T-helper 17 cell (primary cell): ENCODE measurements at places on chromosomes 6 and 20. TPM values are rescaled to one million over a fixed set of nuclear protein-coding genes. Genes with fewer than 3 reads are reported as not detected.
A peak's percentile ranks its signal among the peaks of the same experiment; 100 is the strongest.

SOX12 gene
- 5.2 TPM for total RNA-seq

- H3K36me3 ChIP-seq, result no peaks in the 10 kb centered on the region
- no peaks in the 10 kb centered on the region for H3K4me1 ChIP-seq
- no peak for DNase-seq
- no peak overlapping the region for H3K27ac ChIP-seq
- H3K4me3 ChIP-seq, result no peak overlapping the region
Observed at GRCh38 chr6:67221226-67221625, 1413.9 kb upstream of the ADGRB3 start.

- H3K27me3 ChIP-seq, result no peaks in the 10 kb centered on the region
- H3K4me1 ChIP-seq, result peaks cover 31% of the 10 kb centered on the region
- peak; percentile 79 for DNase-seq
- peak within 1 kb of the TSS; percentile 94 for H3K27ac ChIP-seq
Observed at GRCh38 chr6:163414117-163414945, at the start of gene QKI. TSS of gene QKI (plus strand) at chr6:163414718. CDS start at chr6:163415194, 476 bp downstream.

DNA sequence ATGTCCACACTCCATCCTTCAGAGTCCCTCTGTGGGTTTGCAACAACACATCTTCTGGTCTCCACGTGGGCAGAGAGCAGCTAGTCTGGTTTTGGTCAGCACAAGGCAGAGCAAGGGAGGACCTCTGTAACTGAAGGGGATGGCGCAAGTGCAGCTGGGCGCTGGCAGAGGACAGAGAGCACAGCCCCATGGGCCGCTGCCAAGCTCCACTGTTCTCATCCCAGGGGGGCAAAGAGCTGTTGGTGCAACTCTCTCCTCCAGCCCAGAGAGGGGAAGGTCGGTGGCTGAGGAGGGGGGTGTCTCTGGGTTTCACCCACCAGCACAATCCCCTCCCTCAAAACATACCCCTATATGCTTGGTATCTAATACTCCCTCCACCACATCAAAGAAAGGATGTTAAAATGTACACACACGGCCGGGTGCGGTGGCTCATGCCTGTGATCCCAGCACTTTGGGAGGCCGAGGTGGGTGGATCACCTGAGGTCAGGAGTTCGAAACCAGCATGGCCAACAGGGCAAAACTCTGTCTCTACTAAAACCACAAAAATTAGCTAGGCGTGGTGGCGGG, 9.1 kb downstream of the ATP9A start:
- H3K36me3 ChIP-seq, result no peaks in the 10 kb centered on the region
- DNase-seq, result no peak
- H3K27me3 ChIP-seq, result peaks cover 38% of the 10 kb centered on the region
- H3K4me3 ChIP-seq, result no peak overlapping the region
- no peaks in the 10 kb centered on the region for H3K4me1 ChIP-seq
- no peak overlapping the region for H3K27ac ChIP-seq

- no peaks in the 10 kb centered on the region for H3K36me3 ChIP-seq
- no peak overlapping the region for H3K27ac ChIP-seq
- no peaks in the 10 kb centered on the region for H3K27me3 ChIP-seq
- H3K4me1 ChIP-seq, result peaks cover 26% of the 10 kb centered on the region
- no peak overlapping the region for H3K4me3 ChIP-seq
Observed at GRCh38 chr20:49687595-49688567, 25.8 kb downstream of the B4GALT5 start.

DNA sequence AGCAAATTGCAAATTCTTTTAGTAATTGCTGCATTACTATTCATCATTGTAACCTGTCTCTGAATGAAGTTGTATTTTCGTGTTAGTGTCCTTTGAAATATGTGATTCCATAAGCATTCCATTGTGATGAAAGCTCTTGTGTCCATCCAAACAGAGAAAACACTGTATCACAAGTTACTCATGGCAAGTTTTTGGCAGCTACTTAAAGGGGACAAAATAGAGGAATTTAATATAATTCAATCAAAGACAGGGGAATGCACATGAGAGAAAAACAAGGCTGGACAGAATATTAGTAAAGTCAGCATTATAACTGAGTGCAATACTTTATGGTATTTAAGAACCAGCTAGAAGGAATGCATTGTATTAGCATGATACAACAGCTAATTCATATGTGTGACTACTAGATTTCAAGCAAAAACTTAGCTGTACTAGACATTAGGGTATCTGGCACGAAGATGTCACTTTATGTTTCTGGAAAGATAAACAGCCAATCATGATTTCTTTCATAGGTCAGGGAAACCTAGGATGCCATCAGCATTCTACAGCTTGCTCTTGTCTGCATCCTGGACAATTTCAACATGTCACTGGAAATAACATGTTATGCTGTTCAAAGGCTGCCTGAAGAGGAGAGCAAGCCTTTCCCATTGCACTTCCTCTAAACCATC, 270.6 kb upstream of the MARCKS start:
- H3K4me3 ChIP-seq, result no peak overlapping the region
- H3K36me3 ChIP-seq, result no peaks in the 10 kb centered on the region
- peaks cover 6% of the 10 kb centered on the region for H3K27me3 ChIP-seq
- H3K27ac ChIP-seq, result no peak overlapping the region
- no peaks in the 10 kb centered on the region for H3K4me1 ChIP-seq
- no peak for DNase-seq

- DNase-seq, result no peak
- H3K27me3 ChIP-seq, result no peaks in the 10 kb centered on the region
- H3K4me3 ChIP-seq, result no peak overlapping the region
- H3K4me1 ChIP-seq, result peaks cover 8% of the 10 kb centered on the region
Observed at GRCh38 chr20:872855-873520, 39.5 kb downstream of the FAM110A start.

DNA sequence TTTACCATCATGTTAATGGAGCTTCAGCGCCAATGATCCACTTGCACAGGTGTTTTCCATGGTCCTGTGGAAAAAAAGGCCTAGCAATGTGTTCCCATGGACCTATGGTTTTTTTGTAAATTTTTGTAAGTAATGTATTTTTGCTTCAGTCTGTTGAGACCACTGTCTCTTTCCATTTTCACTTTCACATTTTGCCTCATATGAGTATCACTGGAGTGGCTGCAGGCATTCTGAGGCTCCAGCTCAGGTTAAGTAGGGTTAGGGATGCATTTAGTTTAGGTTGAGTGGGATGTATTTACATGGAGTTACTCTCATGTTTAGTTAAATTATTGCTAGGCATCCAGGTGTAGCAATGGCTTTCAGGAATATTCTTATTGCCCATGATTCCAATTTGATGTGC, 19.2 kb upstream of the LMBRD1 start:
- H3K27me3 ChIP-seq, result no peaks in the 10 kb centered on the region
- peaks cover 38% of the 10 kb centered on the region for H3K4me1 ChIP-seq
- H3K4me3 ChIP-seq, result peak overlapping the region; percentile 85
- peaks cover 4% of the 10 kb centered on the region for H3K36me3 ChIP-seq
- peak overlapping the region; percentile 94 for H3K27ac ChIP-seq

DNA sequence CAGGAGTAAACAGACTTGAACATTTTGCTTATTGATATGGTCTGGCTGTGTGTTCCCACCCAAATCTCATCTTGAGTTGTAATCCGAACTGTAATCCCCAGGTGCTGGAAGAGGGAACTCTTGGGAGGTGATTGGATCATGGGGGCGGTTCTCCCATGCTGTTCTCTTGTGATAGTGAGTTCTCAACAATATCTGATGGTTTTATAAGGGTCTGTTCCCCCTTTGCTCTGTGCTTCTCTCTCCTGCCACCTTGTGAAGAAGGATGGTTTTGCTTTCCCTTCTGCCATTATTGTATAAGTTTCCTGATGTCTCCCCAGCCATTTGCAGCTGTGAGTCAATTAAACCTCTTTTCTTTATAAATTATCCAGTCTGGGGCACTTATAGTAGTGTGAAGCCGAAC, 40.0 kb downstream of the MYLIP start:
- peaks cover 18% of the 10 kb centered on the region for H3K27me3 ChIP-seq
- H3K36me3 ChIP-seq, result no peaks in the 10 kb centered on the region
- H3K27ac ChIP-seq, result no peak overlapping the region
- peaks cover 16% of the 10 kb centered on the region for H3K4me1 ChIP-seq
- H3K4me3 ChIP-seq, result peak overlapping the region; percentile 43

GRCh38 chr6:13922750-13923149, 2.0 kb upstream of the RNF182 start:
- H3K27me3 ChIP-seq, result peaks cover 46% of the 10 kb centered on the region
- peaks cover 16% of the 10 kb centered on the region for H3K4me1 ChIP-seq
- no peak for DNase-seq
- H3K27ac ChIP-seq, result no peak overlapping the region

DNA sequence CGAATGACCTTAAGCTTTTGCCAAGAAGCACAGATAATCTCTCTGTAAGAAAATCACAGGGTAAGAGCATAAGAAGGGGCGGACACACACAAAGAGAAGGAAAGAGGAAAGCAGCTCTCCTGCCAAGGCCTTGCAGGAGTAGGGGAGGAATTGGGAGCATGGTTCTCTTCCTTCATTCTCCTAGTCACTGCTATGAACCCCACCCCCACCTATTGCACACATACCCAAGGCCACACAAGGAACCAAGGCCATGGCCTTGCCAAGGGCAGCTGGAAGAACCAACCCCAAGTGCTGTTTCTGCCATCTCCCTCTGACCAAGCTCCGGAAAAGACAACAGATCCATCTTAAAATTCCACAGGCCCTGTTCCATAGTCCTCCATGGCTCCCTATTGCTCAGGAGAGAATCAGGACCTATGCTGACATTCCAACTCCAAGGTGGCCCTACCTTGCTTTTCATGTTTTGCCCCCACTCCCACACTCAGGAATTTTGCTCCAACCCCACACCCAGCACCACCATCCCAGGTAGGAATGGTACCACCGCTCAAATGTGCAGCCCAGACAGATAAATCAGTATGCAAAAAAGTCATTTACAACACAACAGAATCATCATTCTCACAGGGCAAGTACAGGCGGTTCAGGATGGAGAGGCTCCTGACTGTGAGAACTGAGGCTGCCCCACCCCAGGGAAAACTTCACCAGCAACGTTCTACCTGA, 31.3 kb downstream of the TRAM2 start:
- no peak for DNase-seq
- peaks cover 8% of the 10 kb centered on the region for H3K36me3 ChIP-seq
- H3K4me3 ChIP-seq, result no peak overlapping the region
- H3K27ac ChIP-seq, result no peak overlapping the region

- no peaks in the 10 kb centered on the region for H3K27me3 ChIP-seq
- no peak overlapping the region for H3K27ac ChIP-seq
- no peaks in the 10 kb centered on the region for H3K4me1 ChIP-seq
Observed at GRCh38 chr20:13302647-13303450, 81.8 kb downstream of the ISM1 start.

DNA sequence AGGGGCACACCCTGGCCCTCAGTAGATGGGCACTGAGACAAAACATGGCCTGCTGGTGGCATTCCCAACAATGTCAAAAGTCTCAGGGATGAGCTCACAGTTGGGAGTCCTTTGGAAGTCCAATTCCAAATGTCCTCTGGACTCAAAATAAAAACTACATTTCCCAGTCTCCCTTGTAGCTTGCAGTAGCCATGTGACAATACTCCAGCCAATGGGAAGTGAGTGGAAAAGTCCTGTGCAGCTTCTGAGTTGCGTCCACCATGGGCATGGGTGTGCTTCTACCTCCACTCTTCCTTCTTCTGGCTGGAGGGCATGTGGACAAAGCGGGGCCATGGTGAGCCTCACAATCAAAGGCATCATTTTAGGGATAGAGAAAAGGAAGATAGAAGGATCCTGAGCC, 5.8 kb upstream of the ADAM33 start:
- no peak for DNase-seq
- no peaks in the 10 kb centered on the region for H3K4me1 ChIP-seq
- peaks cover 48% of the 10 kb centered on the region for H3K27me3 ChIP-seq
- no peak overlapping the region for H3K4me3 ChIP-seq
- no peak overlapping the region for H3K27ac ChIP-seq

C6orf47 gene
- 13.3 TPM for total RNA-seq

DNA sequence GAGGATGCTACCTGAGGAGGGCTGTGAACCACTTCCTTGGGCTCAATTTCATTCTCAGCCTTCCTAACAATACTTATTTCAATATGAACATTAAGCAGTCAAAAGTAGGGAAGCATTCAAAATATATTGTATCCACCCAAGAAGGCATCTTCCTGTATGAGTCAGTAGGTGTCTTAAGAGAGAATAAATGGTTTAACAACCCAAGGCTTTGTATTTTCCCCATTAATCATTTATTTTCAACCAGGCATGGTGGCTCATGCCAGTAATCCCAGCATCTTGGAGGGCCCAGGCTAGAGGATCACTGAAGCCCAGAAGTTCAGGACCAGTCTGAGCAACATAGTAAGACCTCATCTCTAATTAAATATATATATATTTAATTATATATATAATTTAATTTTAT, 74.5 kb upstream of the MARCKS start:
- H3K4me3 ChIP-seq, result no peak overlapping the region
- H3K27ac ChIP-seq, result no peak overlapping the region
- H3K27me3 ChIP-seq, result no peaks in the 10 kb centered on the region
- DNase-seq, result no peak
- peaks cover 2% of the 10 kb centered on the region for H3K4me1 ChIP-seq
- no peaks in the 10 kb centered on the region for H3K36me3 ChIP-seq

- peak overlapping the region; percentile 89 for H3K27ac ChIP-seq
- H3K27me3 ChIP-seq, result no peaks in the 10 kb centered on the region
- DNase-seq, result no peak
- H3K4me3 ChIP-seq, result peak overlapping the region; percentile 53
- peaks cover 48% of the 10 kb centered on the region for H3K4me1 ChIP-seq
- no peaks in the 10 kb centered on the region for H3K36me3 ChIP-seq
Observed at GRCh38 chr6:70684794-70685493, 17.3 kb downstream of the SMAP1 start.

DNA sequence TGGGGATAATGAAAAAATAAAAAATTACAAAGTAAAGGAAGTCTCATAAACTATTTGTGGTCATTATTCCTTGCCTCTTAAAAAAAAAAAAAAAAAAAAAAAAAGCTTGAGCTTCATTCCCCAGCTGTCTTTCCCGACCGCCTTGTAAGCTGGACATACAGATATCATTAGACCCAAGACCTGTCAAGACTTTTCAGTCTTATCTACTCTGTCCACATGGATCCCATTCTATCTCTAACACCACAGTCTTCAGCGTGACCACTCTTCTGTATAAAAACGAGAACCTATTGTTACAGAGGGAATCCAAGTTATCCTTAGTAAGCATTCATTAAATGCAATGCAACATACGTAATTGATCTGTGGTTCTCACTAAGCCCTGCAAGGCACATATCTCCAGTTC, 423.5 kb downstream of the MEI4 start:
- no peaks in the 10 kb centered on the region for H3K27me3 ChIP-seq
- no peaks in the 10 kb centered on the region for H3K36me3 ChIP-seq
- H3K4me1 ChIP-seq, result no peaks in the 10 kb centered on the region

GRCh38 chr6:153003366-153003690, 819 bp upstream of the MTRF1L start:
- H3K4me3 ChIP-seq, result peak overlapping the region; percentile 95
- H3K27me3 ChIP-seq, result no peaks in the 10 kb centered on the region
- no peaks in the 10 kb centered on the region for H3K36me3 ChIP-seq
- H3K4me1 ChIP-seq, result peaks cover 35% of the 10 kb centered on the region
- no peak for DNase-seq

- H3K36me3 ChIP-seq, result peaks cover 2% of the 10 kb centered on the region
- no peak overlapping the region for H3K27ac ChIP-seq
- H3K27me3 ChIP-seq, result peaks cover 25% of the 10 kb centered on the region
Observed at GRCh38 chr6:32298632-32299336, 72.9 kb downstream of the TSBP1 start.

B3GALT4 gene
- 10.1 TPM for total RNA-seq

GRCh38 chr6:70221025-70221714, 81.7 kb downstream of the COL9A1 start:
- H3K36me3 ChIP-seq, result peaks cover 2% of the 10 kb centered on the region
- peaks cover 2% of the 10 kb centered on the region for H3K4me1 ChIP-seq

- H3K27ac ChIP-seq, result peak overlapping the region; percentile 83
- H3K27me3 ChIP-seq, result no peaks in the 10 kb centered on the region
- peak overlapping the region; percentile 79 for H3K4me3 ChIP-seq
- peaks cover 4% of the 10 kb centered on the region for H3K36me3 ChIP-seq
Observed at GRCh38 chr6:157821342-157822033, 1.6 kb upstream of the SNX9 start.

CYP24A1 gene
- 0.22 TPM for total RNA-seq
